ENCODE measurements at places on chromosomes 13 and 19. TPM values are rescaled to one million over a fixed set of nuclear protein-coding genes. Genes with fewer than 3 reads are reported as not detected.
A peak's percentile ranks its signal among the peaks of the same experiment; 100 is the strongest.

TYK2 gene
- total RNA-seq: 132 TPM

CPT1C gene
- 30.7 TPM for total RNA-seq

VSTM2B gene
- total RNA-seq: not detected

PRTN3 gene
- not detected for total RNA-seq

MUC16 gene
- total RNA-seq: not detected

DNA sequence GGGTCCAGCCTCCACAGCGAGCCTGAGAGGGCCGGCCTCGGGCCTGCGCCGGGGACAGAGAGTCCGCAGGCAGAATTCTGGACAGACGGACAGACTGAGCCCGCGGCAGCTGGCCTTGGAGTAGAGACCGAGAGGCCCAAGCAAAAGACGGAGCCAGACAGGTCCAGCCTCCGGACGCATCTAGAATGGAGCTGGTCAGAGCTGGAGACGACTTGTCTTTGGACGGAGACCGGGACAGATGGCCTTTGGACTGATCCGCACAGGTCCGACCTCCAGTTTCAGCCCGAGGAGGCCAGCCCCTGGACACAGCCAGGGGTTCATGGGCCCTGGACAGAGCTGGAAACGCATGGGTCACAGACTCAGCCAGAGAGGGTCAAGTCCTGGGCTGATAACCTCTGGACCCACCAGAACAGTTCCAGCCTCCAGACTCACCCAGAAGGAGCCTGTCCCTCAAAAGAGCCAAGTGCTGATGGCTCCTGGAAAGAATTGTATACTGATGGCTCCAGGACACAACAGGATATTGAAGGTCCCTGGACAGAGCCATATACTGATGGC is 490 bp downstream of the ITPKC start:
- no peaks in the 10 kb centered on the region for H3K27me3 ChIP-seq
- peak overlapping the region; percentile 97 for H3K4me3 ChIP-seq
- DNase-seq: no peak
- H3K4me1 ChIP-seq: peaks cover 59% of the 10 kb centered on the region

DNA sequence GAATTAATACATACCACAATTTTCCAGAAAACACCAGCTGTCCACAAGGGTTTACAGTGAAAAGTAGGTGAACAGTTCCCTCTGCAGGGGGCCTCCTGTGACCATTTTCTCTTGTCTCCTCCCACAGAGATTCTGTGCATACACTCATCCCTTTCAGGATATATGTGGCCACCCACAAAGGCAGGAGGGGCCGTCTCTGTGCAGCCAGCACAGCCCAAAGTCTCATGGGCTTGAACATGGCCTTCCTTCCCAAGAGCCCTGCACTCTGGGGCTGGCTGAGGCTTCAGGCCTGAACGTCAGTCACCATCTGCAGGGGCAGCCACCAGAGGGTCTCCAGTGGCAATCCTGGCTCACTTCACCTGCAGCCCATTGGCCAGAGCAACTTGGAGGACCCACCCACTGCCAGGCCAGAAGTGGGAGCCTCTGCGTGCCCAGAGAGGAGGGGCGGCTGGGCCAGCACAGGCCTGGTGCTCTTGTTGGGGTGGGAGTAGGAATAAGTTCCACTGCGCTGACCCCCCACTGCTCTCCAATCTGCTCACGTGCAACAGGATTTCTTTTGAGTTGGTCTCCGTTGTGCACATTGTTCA is 25.1 kb downstream of the TMEM161A start:
- H3K36me3 ChIP-seq: peaks cover 1% of the 10 kb centered on the region
- H3K4me1 ChIP-seq: peaks cover 13% of the 10 kb centered on the region
- DNase-seq: no peak
- no peak overlapping the region for H3K27ac ChIP-seq
- no peak overlapping the region for H3K4me3 ChIP-seq

DNA sequence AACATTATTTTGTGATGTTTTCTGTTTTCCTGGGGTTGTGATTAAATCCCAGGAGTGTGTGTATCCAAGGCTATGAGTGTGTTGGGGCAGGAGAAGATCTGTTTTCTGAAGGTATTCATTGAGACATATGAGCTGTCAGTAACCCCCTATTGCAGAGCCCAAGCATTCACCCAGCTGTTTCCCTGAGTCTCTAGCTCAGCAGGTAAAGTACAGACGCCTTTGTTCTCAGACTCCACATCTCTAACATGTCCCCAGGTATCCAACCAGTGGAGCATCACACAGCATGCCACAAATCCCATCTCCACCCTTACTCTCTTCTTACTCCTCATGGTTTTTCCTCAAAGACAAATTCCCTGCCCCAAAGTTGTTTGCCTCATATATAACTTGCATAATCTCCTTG is 213.6 kb downstream of the PCDH20 start:
- DNase-seq: no peak
- no peaks in the 10 kb centered on the region for H3K36me3 ChIP-seq
- H3K4me3 ChIP-seq: no peak overlapping the region
- peaks cover 5% of the 10 kb centered on the region for H3K27me3 ChIP-seq

DNA sequence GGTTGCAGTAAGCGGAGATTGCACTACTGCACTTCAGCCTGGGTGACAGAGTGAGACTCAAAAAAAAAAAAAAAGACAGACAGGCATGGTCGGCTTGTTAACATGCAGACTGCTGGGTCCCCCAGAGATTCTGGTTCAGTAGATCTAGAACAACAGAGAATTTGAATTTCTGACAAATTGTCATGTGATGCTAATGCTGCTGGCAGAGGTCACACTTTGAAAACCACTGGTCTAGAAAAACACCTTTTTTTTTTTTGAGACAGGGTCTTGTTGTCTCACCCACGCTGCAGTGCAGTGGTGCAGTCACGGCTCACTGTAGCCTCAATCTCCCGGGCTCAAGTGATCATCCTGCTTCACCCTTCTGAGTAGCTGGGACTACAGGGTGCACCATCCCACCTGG is 7.7 kb upstream of the LRFN3 start:
- no peak overlapping the region for H3K27ac ChIP-seq
- peaks cover 21% of the 10 kb centered on the region for H3K27me3 ChIP-seq
- no peak overlapping the region for H3K4me3 ChIP-seq

DNA sequence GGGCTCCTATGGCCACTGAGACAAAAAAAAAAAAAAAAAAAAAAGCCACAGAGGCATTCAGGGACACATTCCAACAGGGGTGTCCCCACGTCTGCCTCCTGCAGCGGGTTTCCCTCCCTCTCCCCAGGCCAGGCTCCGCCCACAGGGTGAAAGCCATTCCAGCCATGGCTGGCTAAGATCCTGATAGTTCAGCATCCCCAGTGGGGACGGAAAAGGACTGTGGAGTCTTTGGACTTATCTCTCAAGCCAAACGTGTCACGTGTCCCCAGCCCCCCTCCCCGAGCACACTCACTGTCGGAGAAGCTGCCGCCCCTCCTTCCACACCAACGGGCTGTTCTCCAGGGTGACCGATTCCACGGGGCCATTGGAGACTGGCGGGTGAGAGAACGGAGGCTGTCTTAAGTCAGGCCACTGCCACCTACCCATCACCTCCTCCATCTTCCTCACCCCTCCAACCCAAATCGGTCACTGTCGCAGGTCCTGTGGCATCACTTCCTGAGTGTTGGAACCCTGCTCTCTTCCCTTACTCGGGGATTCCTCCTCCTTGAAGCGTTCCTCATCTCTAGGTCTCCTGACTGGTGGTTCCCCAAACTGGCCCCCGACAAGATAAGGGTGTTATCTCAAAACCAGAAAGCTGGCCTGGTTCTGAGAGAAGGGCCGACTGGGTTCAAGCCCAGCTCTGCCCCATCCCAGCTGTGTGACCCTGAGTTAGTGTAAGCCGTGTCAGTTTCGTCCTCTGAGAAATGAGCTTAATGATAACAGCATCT is 9.1 kb upstream of the FKRP start:
- peaks cover 38% of the 10 kb centered on the region for H3K4me1 ChIP-seq
- no peak overlapping the region for H3K27ac ChIP-seq
- peaks cover 14% of the 10 kb centered on the region for H3K36me3 ChIP-seq
- H3K4me3 ChIP-seq: no peak overlapping the region

DNA sequence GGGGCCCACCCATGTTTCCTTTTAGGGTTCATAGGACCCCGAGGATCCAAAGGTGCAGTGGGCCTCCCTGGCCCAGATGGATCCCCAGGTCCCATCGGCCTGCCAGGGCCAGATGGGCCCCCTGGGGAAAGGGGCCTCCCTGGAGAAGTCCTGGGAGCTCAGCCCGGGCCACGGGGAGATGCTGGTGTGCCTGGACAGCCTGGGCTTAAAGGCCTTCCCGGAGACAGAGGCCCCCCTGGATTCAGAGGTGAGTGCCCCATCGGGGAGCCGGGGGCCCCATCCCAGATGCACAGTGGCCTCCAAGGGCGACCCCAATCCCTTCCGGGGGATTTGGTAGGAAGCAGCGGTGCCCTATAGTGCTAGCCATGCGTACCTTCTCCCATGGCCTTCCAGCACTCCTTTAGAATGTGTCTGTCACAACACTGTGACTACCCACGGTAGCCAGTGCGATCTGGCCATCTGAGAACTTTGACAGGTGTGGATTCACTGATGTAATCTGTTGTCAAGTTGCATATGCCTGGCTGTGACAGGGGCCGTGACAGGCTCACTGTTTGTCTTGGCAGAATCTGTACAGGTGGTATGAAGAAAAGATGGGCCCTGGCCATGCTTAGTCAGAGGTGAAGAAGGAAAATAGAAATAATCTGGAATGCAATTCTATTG is 88.5 kb downstream of the RAB20 start:
- no peaks in the 10 kb centered on the region for H3K27me3 ChIP-seq
- peaks cover 24% of the 10 kb centered on the region for H3K4me1 ChIP-seq
- H3K4me3 ChIP-seq: no peak overlapping the region
- peak overlapping the region; percentile 69 for H3K27ac ChIP-seq
- H3K36me3 ChIP-seq: peaks cover 62% of the 10 kb centered on the region

DNA sequence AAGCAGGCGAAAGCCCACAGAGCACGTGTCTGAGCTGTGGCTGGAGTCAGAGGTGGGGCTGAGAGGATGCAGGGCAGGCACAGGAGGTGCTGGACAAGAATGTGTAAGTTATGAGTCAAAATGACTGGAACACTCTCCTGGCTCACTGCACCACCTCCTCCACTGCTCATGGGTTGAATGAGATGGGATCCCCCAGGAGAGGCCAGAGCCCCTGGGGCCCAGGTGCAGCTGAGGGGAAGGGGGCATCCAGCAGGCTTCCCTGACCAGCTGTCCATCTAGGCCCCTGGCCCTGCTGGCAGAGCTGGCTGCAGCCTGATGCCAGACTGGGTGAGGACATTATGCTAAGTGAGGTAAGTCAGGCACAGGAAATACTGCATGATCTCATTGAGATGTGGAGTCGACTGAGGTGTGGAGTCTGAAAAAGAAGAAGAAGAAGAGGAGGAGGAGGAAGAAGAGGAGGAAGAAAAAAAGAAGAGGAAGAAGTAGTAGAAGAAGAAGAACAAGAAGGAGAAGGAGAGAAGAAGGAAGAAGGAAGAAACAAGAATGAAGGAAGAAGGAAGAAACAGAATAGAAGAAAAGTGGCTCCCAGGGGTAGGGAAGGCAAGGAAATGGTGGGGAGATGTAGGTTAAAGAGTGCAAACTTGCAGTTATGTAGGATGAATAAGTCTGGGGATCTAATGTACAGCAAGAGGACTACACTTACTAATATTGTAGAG is 747.4 kb downstream of the UQCRFS1 start:
- H3K36me3 ChIP-seq: no peaks in the 10 kb centered on the region
- peaks cover 23% of the 10 kb centered on the region for H3K4me1 ChIP-seq
- peaks cover 10% of the 10 kb centered on the region for H3K27me3 ChIP-seq
- H3K27ac ChIP-seq: no peak overlapping the region

DNA sequence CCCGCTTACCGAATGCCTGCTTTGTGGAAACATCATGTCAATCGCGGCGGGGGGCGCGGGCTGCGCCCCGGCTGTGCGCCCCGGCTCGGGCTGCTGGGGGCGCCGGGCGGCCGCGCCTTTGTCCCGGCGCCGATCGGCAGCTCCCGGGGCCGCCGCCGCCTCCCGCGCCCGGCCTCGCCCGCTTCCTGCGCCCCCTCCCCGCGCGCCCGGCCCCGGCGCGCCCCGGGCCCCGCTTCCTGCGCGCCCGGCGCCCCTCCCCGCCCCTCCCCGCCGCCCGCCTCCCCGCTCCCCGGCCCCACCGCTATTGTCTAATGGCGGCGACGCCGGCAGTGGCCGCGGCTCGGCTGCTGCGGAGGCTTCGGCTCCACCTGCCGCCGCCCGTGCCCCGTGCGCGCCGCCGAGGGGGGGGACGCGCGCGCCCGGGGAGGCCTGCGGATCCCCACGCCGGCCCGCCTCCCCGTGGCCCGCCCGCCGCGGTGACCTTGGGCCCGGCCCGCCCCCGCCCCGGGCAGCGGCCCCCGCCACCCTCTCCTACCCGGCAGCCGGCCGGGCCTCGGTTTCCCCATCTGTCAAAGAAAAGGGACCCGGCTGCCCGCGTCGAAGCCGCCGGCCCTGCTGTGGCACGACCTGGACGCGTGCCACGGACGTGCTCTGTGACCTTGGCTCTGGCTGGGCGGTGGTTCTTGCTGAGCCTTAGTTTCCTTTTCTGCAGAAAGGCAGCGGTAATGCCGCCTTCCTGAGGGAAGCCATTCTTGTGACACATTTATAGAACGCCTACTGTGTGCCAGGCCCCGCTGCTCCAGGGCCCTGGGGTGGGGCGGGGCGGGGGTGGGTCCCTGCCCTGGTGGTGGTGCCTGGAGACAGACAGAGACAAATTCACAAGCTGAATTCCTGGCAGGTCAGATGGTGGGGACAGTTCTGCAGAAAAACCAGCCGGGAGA is at the start of gene TLE5:
TLE5 (minus strand) TSS at position 331 of the 941 bp plus-strand sequence; CDS start at position 36, 295 bp downstream.
- peaks cover 12% of the 10 kb centered on the region for H3K4me1 ChIP-seq
- peak within 1 kb of the TSS; percentile 74 for H3K4me3 ChIP-seq
- peaks cover 7% of the 10 kb centered on the region for H3K36me3 ChIP-seq
- no peaks in the 10 kb centered on the region for H3K27me3 ChIP-seq
- DNase-seq: no peak

GRCh38 chr13:64633948-64634347 is 2596.2 kb downstream of the PCDH9 start:
- H3K4me3 ChIP-seq: no peak overlapping the region
- no peak for DNase-seq
- no peaks in the 10 kb centered on the region for H3K36me3 ChIP-seq

GRCh38 chr13:75153834-75154233 is 328.1 kb downstream of the TBC1D4 start:
- peaks cover 10% of the 10 kb centered on the region for H3K36me3 ChIP-seq
- no peak for DNase-seq
- H3K27ac ChIP-seq: peak overlapping the region; percentile 5
- H3K4me3 ChIP-seq: no peak overlapping the region
- no peaks in the 10 kb centered on the region for H3K27me3 ChIP-seq
- H3K4me1 ChIP-seq: peaks cover 36% of the 10 kb centered on the region

- peak; percentile 63 for DNase-seq
- H3K4me3 ChIP-seq: no peak overlapping the region
- peak overlapping the region; percentile 17 for H3K27ac ChIP-seq
- no peaks in the 10 kb centered on the region for H3K27me3 ChIP-seq
- peaks cover 40% of the 10 kb centered on the region for H3K4me1 ChIP-seq
These were observed 74.7 kb downstream of the GADD45B start for GRCh38 chr19:2550431-2551171.

DNA sequence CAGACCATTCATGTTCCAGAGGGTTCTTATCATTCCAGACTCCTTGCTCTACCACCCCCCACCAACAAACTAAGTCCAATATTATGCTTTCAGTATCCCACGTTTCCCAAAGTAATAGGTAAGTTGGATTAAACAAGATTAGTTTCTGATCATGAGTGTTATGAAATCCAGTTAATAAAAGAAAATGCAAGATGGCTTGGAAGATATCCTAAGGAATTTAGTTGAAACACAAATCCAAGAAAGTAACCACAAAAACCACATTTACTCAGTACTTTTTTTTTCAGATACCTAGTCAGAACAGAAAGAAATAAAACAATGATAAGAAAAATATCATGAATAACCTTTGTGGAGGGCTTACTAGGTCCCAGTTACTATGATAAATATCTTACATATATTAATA is 119.4 kb upstream of the MIR17HG start:
- H3K36me3 ChIP-seq: peaks cover 2% of the 10 kb centered on the region
- H3K4me1 ChIP-seq: no peaks in the 10 kb centered on the region
- H3K27me3 ChIP-seq: no peaks in the 10 kb centered on the region
- H3K27ac ChIP-seq: no peak overlapping the region
- DNase-seq: no peak

Data from chondrocyte (in vitro differentiated cells).